Progenitor cell of endocrine pancreas (in vitro differentiated cells): ENCODE measurements at places on chromosomes 6 and 20. TPM values are rescaled to one million over a fixed set of nuclear protein-coding genes. Genes with fewer than 3 reads are reported as not detected.

- DNase-seq = no peak
- H3K4me3 ChIP-seq = no peak overlapping the region
- H3K36me3 ChIP-seq = peaks cover 1% of the 10 kb centered on the region
- no peak overlapping the region for H3K27ac ChIP-seq
These were observed 117.5 kb downstream of the SAMD5 start for GRCh38 chr6:147625946-147626345.

GRCh38 chr6:42374018-42374669 is 77.6 kb downstream of the TRERF1 start:
- peaks cover 6% of the 10 kb centered on the region for H3K4me1 ChIP-seq
- H3K4me3 ChIP-seq = no peak overlapping the region
- no peaks in the 10 kb centered on the region for H3K27me3 ChIP-seq
- peaks cover 1% of the 10 kb centered on the region for H3K36me3 ChIP-seq
- no peak overlapping the region for H3K27ac ChIP-seq

DNA sequence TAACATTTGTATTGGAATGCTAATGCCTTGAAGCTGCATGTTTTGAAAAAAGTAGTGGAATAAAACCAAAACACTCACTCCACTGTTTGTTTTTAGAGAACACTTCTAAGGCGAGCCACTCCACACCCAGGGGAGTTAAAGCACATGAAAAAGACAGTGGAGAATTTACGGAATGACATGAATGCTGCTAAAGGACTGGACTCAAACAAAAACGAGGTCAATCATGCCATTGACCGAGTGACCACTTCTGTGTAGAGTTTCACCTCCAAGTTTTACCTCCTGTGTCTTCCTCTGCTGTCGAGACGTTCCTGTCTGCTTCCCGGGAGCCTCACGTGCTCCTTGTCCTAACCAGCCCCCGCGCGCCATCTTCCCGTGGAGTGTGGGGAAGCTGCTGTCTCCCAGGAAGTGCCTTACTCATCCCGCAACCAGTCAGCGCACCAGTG is 127.8 kb downstream of the LRRC1 start:
- DNase-seq = no peak
- H3K36me3 ChIP-seq = peaks cover 16% of the 10 kb centered on the region
- no peak overlapping the region for H3K4me3 ChIP-seq
- H3K4me1 ChIP-seq = peaks cover 6% of the 10 kb centered on the region

DNA sequence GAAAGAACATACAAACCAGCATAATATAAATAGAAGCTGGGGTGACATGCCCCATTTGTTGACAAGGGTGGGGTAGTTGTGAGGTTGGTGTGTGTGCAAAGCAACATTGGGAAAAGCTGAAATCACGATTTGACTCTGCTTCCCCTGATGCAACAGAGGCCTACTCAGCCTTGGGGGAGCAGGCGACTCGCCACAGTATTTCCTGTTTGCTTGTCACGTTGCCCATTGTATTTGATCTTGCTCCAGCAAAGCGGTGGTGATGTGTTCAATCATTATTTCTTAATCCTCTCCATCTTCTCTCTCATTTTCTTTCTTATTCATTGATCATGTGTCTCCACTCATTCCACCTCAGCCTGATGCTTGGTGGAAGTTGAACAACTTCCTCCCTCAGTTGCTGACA is 165.8 kb upstream of the CITED2 start:
- H3K27ac ChIP-seq = no peak overlapping the region
- H3K4me3 ChIP-seq = no peak overlapping the region
- H3K36me3 ChIP-seq = no peaks in the 10 kb centered on the region
- H3K4me1 ChIP-seq = peaks cover 28% of the 10 kb centered on the region
- no peak for DNase-seq

The RHAG gene
- not detected in 2 replicates for total RNA-seq
